ENCODE measurements at places on chromosomes 6 and 20.

DNA sequence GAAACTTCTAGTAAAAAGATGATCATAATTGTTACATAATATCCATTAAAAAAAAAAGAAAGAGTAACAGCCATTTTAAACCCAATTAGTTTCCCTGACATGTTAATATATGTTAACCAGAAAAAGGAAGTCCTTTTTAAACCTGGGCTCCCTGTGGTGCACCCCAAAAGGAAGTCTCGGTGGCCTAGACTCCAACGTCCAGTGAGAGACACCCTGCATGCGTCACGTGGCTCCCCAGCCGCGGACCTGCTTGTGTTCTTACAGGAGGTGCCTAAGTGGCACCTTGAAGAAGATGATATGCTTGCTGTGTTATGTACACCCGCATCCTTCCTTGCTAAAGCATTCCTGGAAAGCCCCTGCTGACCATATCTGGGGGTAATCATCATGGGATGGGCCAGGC, 50.1 kb downstream of the FOXC1 start:
- no peak for DNase-seq

DNA sequence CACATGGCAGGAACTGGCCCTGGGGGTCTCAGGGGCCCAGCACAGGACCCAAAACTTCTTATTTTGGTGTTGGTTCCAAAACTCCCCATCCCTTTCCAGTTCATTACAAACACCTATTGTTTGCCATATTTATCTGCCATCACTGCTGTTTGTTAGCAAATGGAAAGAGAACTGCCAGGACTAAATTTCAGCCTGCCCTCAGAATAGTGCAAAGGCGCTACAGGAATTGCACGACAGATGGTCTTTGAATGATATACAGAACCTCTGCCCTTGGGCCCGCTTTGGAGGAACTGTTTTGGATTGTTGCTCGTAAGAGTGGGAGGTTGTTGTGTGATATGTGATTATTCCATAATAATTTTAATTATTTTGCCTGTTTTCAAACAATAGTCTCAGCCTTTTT, 199.0 kb upstream of the FBXL4 start:
- DNase-seq = no peak

GRCh38 chr6:50361641-50362331, 312.1 kb upstream of the DEFB112 start:
- DNase-seq = no peak

DNA sequence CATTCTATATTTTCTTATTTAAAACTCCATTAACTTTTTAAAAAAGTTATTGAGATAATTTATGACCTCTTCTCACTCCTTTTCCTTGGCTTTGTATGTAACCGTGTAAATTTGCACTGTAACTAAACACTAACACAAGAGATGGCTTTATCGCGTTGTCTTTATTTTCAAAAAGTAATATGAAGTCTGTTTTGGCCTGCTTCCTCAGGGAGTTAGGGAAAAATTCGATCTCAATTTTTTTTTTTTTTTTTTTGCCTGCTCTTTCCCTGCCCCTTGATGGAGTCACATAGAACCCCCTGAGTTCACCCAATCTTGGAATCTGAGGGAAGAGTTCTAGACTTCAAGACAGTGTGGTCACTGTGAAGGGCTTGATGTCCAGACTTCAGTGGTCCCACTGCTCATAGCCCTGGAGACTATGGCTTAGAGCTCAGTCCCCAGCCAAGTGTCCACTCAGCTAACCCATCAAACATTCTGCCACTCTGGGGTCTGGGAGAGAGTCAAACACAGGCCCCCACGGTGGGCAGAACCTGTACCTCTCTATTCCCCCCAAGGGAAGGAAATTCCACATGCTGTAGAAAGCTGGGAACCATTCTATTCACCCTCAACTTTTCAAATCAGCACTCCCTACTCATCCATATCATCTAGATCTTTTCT, 15.7 kb upstream of the TBC1D22B start:
- no peak for DNase-seq

GRCh38 chr6:18166312-18167036, 11.3 kb downstream of the KDM1B start:
- peak; percentile 58 for DNase-seq

DNA sequence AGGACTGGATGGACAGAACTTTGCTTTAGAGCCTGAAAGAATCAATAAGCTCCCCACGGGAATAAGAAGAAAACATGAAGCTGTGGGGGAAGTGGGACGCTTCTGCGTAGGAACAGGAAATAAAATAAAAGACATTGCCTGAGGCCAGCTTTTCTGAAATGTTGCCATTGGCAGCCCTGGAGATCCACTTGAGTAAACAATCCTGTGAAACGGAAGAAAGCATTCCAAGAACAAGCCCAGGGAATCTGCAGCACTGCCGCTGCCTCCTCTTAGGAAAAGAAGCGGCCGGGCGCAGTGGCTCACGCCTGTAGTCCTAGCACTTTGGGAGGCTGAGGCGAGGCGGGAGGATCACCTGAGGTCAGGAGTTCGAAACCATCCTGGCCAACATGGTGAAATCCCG, 182.3 kb upstream of the RALGAPA2 start:
- DNase-seq = no peak

- DNase-seq = no peak
Measured at GRCh38 chr6:81640891-81641290, 111.6 kb downstream of the TENT5A start.

DNA sequence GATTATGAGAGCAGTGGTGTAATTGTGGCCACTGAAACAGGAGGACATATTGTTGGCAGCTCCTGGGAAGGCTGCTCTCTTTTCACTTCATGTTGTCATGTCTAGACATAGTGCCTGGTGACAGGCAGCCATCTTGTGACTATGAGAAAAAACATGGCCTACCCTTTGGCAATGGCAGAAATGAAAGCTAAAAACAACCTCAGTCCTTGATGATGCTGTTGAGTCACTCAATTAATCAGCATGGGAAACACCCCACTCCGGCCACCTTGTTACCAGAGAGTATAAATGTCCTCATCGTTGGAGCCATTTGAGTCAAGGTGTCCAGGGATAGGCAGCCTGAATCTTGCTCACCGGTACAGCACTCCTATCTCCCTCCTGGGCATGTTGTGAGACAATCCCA, 31.2 kb upstream of the HMGA1 start:
- DNase-seq = no peak

DNA sequence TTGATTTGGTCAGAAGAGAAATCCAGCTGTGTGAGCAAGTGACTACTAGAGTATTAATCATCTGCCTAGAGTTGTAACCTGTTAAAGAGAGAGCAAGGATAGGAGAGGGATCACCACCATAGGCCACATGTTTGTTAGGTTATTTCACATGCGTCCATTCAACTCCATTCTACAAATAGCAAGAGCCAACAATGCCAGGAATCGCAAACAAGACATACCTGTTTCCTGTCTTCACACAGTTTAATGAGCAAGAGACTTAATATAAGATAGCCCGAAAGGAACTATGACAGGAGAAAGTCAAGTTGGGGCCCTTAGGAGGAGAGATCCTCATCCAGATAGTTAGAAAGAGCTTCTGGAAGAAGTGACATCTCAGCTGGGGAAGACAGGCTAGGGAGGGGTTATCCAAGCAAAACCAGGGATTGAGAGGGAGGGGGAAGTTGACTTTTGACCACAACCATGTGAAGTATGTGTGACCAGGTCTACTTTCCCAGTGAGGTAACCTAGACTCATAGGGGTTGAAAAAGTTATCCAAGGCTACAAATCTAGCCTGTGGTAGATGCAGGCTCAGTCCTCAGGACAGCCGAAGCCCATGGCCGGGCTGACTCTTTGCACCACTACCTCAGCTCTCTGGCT, 147.4 kb downstream of the ALDH8A1 start:
- peak; percentile 47 for DNase-seq

DNA sequence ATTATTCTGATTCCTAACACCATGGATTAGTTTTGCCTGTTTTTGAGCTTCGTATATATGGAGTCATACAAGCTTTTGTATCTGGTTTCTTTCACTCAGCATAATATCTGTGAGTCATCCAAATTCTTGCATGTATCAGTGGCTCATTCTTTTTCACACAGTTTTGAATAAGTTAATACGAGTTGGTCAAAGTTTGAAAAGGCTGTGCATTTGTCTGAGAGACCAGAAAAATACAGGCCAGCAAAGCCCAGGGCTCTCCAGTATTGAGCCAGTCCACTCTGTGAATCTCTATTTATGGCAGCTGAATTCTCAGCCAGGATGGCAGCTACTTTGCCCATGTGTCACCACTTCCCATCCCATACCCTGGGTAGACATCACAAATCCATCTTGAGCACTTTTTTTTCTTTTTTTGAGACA, 7.2 kb upstream of the CHMP4B start:
- DNase-seq = peak; percentile 82

DNA sequence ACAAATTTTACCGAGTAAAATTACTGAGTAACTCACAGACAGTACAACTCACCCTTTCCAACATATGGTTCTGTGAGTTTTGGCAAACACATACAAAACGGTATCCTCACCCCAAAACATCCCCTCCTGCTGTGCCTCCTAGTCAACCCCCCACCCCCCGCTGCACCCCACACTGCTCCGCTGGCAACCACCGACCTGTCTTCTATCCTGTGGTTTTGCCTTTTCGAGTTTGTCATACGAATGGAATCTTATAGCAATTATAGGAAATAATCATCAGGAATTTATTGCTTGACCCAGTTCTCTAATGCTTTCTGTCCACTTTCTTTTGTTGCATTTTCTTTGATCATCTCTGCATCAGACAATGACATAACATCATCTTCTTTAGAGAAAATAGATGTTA, 312.3 kb downstream of the KIF16B start:
- peak; percentile 29 for DNase-seq

GRCh38 chr20:49635166-49635565, 67.2 kb upstream of the PTGIS start:
- DNase-seq = no peak

DNA sequence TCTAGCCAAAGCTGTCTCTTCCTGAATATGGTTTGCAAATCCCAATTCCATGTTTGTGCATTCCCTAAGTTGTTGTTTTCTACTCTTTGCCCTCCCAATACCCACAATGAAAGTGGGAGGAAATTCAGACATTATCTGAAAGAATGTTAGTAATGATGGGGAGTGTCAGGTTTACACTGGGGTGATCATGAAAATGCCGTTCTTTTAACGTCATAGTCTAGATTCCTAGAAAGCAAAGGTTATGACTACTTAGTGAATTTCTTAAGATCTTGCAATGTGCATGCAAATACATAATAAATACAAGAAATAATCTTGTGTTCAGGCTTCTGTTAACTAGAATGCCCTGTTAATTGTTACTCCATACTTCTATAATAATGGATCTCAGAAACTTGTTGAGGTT, 101.0 kb downstream of the LCA5 start:
- DNase-seq = peak; percentile 70

- no peak for DNase-seq
Measured at GRCh38 chr6:161889324-161889723, 615.5 kb upstream of the AGPAT4 start.

DNA sequence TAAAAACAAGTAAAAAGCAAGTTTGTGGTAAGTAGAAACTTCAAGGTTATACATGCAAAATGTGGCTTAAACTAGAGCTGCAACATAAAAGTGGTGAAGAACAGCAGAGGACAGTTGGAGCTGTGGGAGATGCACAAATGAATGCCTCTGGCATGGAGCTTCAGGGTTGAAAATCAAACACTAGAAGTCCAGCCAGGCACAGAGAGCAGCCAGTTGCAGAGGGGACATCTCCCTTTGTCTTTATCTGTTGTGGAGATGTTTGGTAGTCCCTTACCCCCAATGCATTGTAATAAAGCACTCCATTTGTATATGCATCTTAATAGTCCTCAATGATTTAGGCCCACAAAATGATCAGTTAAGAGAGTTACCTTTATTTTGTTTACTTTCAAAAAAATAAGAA, 73.1 kb upstream of the C20orf144 start:
- no peak for DNase-seq

DNA sequence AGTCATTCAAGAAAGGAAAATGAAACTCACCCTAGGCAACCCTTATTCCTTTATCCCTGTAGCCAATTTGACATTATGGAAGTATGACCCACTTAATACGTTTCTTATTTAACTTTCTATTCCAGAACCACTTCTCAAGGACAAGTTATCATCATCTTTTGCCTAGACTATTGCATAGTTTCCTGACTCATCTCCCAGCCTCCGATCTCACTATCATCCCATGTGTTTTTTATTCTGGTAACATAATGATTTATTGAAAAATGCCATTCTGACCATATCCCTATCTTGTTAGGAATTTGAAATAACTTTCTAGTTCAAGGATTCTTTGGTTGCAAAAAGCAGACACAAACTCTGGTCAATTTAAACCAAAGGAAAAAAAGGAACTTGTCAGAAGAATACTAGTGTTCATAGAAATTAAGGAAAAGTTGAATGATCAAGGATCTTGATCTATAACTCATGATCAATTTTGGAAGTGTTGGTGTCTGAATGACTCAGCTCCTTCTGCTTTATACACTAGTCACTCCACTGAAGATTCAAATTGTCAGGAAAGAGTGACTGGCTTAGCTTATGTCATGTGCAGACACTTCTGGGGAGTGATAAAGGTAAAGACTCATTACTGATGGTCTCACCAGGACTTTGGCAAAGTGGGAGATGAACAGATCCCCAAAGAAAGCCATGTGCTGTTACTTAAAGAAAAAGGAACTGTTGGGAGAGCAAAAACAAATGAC, 8.5 kb upstream of the TINAG start:
- peak; percentile 58 for DNase-seq

DNA sequence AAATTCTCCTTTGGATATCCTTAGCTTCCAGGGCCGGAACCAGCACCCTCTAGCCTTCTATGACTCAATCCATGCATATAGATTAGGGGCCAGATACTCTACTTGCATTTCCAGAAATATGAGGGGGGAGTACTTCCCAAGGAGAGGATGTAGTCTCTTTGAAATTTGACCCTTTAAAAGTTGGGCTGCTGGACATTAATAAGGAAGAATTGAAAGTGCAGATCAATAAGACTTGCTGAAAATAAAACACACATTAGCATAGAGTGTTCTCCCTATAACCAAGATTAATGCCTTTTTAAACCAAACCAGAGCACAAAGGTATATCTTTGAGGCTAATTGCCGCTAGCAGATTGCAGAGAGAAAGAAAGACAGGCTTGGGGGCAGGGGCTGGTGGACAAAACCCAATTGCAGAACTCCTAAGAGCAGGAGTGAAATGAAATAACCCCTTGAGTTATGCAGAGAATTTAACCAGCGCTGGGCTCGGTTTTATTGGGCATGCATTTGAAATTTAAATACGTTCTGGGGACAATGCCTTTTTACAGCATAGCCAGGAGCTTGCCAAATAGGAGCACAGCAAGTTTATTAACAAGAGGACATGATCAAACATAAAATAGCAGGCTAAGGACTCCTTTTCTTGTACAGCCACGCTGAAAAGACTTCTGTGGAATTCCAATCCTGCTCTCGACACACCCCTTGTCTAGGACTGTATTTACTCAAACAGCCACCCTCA, 108.2 kb upstream of the SALL4 start:
- DNase-seq = peak; percentile 47

DNA sequence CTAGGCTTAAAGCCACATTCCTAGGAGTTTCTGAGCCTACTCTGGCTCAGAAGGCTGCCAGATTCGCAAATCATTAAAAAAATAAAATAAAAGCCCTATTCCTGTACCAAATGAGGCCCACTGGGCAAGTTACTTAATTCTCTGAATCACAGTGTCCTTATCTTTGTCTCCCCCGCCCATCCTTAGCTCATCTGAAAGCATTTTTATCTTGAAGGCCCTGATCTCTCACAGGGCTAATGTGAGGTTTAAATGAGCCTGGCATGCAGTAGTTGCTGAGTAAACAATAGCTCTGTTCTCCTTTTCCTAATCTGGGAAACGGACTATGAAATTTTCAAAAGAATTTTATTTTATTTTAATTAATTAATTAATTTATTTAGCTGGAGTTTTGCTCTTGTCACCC, 2.1 kb upstream of the ZBTB12 start:
- DNase-seq = no peak

- DNase-seq = no peak
Measured at GRCh38 chr6:137350857-137351256, 131.7 kb upstream of the IFNGR1 start.
